Pulmonary artery endothelial cell (primary cell): ENCODE measurements at places on chromosomes 6 and 20. TPM values are rescaled to one million over a fixed set of nuclear protein-coding genes. Genes with fewer than 3 reads are reported as not detected.

The KCNG1 gene
- total RNA-seq, result 0.40 and 1.3 TPM in 2 replicates

The PLEKHG1 gene
- 38.9 and 50.0 TPM in 2 replicates for total RNA-seq

The KIAA1755 gene
- total RNA-seq, result 0.07 TPM in 2 replicates

The ASIP gene
- not detected in 2 replicates for total RNA-seq

The GUCA1A gene
- not detected in 2 replicates for total RNA-seq

The FNDC11 gene
- total RNA-seq, result 1.1 and 1.9 TPM in 2 replicates

The CAP2 gene
- 4.3 and 15.8 TPM in 2 replicates for total RNA-seq

The CAGE1 gene
- 0.04 and 0.13 TPM in 2 replicates for total RNA-seq

The IL17F gene
- total RNA-seq, result not detected in 2 replicates

The MPIG6B gene
- total RNA-seq, result not detected in 2 replicates

DNA sequence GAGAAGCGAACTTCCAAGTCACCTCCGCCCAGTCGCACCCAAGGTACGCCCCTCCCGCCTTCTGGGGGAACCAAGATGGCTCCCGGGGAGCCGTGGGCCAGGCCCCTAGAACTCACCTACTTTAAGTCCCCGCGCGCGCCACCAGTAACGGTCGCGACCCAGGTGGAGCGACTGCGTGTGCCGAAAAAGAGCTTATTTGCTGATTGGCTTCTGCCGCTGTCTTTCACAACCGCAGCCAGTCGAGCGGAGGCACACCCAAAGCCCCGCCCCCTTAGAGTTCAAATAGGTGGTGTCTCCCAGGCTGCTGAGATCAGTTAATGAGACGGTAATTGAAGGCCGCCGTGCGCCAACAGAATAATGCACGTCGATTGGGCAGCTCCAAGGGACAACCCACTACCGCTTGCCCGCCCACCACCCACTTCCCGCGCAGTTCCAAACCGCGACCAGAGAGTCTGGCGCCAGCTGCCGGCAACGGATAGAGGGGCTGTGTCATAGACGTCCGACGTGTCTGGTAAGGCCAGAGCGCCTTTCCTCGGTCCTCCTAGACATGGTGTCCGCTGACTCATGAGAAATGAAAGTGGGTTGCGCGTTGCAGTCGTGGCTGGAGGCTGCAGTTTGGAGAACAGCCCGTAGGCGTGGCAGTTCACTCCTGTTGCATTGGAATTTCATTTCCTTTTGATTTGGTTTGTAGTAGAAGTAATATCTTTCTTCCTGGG, at the start of gene MDC1:
MDC1 (minus strand) TSS at position 153 of the 716 bp plus-strand sequence. CDS start 2,106 bp downstream, outside the sequence.
- DNase-seq, result peak; percentile 100

DNA sequence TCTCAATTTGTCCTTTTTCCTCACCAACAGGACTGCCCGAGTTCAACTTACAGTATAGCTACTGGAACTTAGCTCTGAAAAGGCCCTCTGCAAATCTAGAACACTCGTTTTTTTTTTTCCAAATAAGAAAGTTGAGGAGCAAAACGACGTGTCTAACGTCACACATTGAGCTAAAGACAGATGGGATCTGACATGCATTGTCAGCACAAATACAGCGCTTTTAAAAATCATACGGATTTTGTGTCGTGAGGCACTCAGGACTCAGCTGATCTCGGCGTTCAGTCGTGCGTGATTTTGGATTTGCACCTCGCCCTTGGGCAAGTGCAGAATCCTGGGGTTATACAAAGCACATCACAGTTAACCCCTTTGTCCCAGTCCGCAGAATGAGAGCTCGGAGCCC, 94.7 kb upstream of the ZNF322 start:
- DNase-seq, result no peak

DNA sequence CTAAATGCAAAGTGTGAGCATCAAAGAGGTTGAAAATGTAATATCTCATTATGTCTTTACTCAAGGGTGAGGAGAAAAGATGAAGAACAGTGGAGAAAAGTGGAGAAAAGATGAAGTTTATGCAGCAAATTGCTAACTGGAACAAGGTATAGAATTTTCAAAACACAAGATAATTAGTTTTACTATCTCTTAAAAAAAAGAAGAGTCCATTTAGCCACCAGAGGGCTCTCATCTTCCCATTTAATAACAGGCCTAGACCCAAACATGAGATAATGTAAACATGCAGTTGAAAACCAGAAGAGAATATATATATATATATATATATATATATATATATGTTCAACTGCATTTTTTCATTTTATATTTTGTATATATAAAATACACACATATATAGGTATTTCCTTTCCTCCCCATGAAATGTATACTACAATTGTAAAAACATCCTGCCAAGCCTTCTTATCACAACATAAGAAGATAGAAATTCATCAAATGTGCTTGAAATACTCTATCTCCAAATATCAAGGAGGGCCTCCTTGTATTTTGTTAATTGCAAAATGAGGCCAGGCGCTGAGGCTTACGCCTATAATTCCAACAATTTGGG, 78.4 kb downstream of the ADTRP start:
- DNase-seq, result no peak

DNA sequence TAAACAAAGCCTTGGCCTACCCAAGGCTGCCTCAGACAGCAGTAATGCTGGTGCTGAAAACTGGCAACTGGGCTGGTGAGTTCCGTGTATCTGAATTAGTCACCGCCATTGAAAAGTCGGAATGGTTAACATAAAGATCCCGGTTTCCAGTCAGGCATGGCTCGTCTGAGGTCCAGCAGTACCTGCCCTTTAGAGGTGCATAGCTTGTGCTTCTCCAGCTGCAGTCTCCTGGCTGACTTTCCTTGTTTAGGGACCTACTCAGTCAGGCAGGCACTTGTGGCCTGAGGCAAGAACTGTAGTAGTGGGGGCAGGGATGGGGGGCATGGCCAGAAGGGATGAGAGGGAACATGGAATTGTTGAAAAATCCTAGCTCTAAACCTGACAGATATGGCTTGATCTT, 101.6 kb downstream of the FYN start:
- DNase-seq, result no peak

- DNase-seq, result no peak
These were observed 891 bp upstream of the GHRH start for GRCh38 chr20:37262505-37262904.

GRCh38 chr20:52103335-52103912, 88.2 kb downstream of the ZFP64 start:
- DNase-seq, result no peak

DNA sequence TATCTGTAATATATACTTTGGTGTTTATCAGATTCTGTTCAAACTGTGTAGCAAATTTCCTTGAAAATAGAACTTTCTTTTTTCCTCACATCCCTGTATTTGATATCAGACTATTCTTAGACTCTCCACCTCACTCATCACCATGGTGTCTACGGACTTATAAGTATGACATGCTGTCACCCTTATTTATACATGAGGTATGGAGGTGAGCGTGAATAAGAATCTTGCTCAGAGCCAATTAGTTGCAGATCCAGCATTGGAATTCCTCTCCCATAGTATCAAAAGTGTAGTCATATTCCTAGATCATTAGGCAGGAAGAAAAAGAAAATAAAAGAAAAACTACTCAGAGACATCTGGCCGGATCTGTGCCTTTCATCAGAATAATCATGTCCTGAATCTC, 43.0 kb downstream of the TPD52L1 start:
- DNase-seq, result no peak

DNA sequence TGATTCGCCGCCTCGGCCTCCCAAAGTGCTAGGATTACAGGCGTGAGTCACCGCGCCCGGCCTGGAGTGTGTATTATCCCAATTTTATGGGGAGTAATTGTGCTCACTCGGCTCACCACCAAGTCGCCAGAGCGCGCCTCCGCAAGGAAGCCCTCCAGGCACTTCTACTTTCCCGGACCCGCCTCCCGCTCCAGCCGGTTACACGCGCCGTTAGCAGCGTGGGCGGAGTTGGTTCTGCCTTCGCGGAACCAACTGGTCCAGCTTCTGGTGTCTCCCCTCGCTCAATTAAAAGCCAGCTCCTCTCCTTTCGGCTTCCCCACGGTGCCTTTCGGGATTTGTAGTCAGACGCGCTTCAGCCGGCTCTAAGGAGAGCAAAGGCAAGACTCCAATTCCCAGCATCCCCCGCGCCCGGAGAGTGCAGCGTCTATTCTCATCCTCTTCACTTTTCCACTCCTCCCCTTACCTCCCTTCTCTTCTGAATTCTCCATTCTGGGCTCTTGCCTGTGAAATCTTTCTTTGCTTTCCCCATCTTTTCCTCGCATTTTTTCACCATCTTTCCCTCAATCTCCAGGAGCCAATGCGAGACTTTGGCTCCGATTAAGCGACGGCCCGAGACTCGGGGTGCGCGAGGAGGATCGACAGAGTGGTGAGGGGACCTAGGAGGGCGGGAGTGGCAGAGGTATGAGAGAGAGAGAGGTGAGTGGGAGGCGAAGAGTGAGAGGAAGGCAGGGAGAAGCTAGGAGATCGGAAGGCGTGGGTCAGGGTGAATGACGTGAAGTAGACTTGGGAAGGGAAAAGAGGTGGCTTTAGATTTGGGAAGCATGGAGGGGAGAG, at the start of gene GTF2H4:
GTF2H4 (plus strand) TSS at position 450 of the 834 bp plus-strand sequence.
- DNase-seq, result peak; percentile 96

- no peak for DNase-seq
These were observed 35.3 kb downstream of the SPDEF start for GRCh38 chr6:34520645-34521462.

DNA sequence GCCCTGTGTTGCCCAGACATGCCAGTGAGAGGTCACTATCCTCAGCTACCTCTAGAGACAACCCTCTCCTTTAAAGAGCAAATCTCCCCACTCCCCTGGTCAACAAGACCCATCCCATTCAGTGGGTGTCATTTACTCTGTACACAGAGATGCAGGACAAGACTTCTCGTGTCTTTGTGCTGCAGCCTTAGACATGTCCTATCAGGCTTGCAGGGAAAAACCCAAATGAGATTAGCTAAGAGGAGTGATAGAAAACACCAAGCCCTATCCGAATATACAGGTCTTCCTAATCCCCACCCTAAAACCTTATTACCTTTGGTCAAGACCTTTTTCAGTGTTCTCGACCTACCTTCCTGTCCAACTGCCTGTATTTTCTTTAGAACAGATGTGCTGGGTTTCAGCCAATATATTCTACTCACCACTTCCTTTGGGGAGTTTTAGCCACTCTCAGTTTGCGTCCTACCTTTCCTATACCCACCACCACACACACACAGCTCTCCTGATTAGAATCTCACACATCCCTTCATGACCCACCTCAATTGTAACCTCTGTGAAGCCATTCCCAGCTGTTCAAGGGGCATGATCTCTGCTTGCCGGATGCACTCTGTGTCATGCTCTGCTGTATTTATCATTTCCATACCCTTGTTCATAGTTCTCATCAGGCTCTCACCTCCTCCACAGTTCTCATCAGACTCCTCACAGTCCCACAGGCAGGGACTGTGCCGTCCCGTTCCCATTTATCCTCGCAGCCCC, 39.7 kb downstream of the TRAM2 start:
- DNase-seq, result no peak

DNA sequence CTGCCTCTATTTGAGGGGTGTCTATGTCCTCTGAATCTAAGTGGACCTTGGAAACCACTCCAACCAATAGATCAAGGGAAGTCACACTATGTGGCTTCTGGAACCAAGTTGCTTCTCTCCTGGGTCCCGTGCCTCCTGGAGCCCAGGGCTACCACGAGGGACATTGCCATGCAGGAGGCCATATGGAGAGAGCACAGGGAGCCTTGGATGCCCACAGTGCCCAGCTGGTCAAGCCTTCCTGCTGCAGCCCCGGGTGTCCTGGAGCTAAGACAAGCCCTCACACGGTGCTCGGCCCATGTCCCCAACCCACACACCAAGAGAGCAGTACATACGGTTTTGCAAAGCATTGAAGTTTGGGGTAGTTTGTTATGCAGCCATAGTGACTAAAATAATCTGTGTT, 231.6 kb downstream of the SYNDIG1 start:
- no peak for DNase-seq

DNA sequence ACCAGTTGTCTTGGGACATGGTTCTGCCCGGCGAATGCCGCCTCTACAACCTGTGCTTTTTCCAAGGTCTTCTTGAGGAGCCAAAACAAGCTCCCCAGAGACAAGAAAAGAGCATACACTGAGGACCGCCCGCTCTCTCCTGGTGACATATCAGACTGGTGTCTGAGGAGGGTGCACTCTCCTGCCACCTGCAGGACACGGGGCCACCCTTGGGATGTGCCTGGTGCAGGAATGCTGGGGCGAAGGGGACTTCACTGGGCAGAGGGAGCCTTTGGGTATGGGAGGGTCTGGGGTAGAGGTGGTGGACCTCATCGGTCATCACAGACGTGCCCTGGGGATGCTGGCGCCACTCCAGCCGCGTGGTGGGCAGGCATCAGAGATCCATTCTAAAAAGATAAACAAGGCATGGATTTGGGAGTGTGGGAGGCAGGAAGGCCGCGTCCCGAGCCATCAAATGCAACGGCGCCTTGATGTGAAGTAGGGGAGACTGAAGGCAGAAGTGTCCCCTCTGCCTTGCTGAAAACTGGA, 163.3 kb downstream of the CD83 start:
- DNase-seq, result no peak

DNA sequence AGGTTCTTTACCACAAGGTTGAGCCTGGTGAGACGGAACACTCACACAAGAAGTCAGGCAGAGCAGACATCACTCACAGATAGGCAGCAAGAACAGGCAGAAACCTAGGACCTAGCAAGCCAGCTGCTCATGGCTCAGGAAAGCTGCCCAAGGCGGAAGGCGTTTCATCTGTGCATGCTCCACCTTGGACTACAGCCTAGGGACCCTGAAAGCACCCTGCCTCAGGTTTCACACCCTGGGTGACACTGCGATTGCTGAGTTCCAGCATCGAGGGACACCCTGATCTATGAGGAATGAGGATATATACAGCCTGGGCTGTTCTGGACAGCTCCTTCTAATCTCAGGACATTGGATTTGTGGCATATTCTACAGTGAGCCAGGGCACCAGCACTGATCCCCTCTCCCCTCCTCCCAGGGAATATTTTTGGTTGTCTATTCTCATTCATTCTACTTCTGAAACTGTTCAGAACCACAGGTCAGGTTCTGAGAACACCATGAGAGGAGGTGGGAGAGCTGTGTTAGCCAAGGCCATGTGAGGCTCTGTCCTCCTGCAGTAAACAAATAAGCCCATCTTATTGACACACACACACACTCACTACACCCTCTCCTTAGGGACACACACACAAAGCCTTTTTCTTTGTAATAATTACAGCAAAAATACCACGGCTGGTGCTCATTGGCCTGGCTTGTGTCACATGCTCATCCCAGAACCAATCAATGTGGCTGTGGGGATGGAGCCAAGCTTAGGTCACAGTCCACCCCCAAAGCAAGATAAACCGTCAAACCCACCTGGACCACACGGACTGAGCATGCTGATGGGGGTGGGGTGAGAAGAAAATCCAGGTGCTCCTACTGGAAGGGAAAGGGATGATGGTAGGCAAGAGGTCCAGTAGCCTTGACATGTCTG, 26.3 kb upstream of the PMEPA1 start:
- DNase-seq, result no peak

GRCh38 chr6:62086047-62086446, 200.0 kb downstream of the KHDRBS2 start:
- DNase-seq, result no peak

DNA sequence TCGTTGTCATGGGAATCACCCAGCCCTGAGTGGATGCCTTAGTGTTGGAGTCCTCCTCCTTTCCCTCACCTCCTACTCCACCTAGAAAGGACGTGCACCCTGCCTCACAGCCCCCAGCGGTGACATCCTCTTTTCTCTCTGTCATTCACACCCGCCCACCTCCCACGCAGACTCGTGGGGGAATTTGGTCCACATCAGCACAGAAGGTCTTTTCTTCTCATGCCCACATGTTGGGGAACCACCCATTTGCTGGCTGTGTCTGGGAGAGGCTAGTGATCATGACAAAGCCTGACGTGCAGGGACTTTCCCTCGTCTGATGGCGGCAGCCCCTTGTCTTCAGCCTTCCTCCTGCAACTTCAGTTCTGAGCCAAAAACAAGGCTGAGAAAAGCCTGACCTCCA, 96.0 kb upstream of the CNKSR3 start:
- no peak for DNase-seq
